ENCODE measurements at places on chromosomes 11 and 22.

- no peak for DNase-seq
Observed at GRCh38 chr22:40027191-40028097, 32.7 kb downstream of the FAM83F start.

DNA sequence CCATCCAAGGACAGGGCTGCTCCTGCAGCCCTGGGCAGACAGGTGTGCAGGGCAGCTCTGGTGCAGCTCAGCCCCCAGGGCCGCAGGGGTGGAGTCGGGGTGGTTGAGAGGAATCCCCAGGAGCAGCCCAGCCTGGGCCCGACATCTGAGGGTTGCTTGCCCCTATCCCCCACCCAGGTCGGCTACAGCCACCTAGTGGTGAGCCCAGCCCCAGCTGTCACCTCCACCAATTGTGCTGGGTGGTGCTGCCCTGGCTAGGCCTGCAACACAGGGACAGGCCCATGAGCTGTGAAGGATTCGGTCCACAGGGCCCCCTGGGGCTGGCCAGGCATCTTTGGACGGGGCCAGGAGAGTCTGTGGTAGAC is 29.6 kb downstream of the RTN4R start:
- no peak for DNase-seq

- DNase-seq: no peak
Observed at GRCh38 chr22:26610996-26611395, 6.8 kb downstream of the CRYBB1 start.

DNA sequence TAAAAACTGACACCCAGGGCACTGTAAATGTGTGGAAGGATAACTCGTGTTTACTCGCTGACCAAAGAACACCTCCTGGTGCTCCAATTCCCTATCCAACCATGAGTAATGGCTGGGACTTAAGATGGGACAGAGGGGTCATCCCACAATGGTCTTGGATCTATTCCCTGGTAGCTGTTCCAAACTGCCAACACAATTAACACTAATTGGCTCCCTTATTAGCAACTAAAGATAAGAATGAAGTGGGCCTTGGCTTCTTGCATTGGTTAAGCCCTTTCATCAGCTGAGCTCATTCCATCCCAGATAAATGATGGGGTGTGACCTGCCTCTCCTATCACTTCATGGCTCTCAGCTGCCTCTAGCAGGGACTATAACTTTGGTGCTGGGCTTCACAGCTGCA is 1.5 kb upstream of the SIK3 start:
- no peak for DNase-seq

GRCh38 chr22:19995611-19996339 is 20.8 kb downstream of the ARVCF start:
- no peak for DNase-seq

- no peak for DNase-seq
Observed at GRCh38 chr11:3000032-3000961, 8.2 kb upstream of the NAP1L4 start.

All from activated CD4-positive, CD25-positive, alpha-beta regulatory T cell (primary cell).